Suppressor macrophage treated with lipopolysaccharide for 1 hour (primary cell): ENCODE measurements at places on chromosomes 5 and 9.

- no peak for DNase-seq
These were observed 497.1 kb downstream of the ARHGEF28 start for GRCh38 chr5:74122979-74123590.

DNA sequence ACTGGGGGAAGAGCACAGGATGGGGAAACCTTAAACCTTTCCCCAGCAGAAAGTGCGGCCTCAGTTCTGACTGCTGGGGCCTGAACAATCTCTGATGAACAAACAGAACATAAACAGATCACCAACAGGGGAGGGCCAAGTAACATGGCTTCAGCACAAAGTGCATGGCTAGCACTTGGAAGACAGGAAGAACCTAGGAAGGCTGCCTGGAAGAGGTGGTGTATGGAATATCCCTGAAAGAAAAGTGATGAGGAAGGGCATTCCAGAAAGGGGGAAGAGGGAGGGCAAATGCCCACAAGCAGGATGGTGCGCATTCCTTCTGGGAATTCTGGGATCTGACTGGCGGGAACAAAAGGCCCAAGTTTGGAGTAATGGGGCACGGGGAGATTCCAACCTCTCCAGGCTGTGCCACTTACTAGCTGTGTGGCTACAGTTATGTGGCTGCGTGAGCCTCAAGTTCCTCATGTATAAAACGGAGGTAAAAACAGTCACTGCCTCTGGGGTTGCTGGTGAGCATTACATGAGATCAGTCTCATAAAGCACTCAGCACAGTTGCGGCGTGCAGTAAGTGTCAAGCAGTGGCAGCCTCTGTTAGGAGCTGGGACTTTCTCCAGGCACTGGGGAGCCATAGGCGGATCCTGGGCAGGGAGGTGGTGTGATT, 1.6 kb downstream of the PDGFRB start:
- peak; percentile 36 for DNase-seq

DNA sequence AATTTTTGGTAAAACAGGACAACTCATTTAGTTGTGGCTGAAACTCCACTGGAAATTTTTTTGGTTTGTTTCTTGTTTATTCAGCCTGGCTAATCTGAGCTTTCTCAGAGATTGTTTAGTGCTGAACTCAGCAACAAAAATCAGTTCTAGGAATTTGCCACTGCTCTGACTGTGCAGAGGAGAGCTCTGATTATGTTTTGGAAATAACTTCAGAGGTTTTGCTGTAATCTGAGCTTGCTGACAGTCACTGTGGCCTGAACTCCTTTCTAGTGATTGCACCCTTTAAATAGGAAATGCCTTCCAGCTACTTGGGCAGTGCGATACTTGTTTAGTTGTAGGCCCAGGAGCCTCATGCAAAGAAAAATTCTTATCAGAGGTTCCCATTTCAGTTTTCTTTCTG, 60.2 kb downstream of the OSTF1 start:
- peak; percentile 50 for DNase-seq

DNA sequence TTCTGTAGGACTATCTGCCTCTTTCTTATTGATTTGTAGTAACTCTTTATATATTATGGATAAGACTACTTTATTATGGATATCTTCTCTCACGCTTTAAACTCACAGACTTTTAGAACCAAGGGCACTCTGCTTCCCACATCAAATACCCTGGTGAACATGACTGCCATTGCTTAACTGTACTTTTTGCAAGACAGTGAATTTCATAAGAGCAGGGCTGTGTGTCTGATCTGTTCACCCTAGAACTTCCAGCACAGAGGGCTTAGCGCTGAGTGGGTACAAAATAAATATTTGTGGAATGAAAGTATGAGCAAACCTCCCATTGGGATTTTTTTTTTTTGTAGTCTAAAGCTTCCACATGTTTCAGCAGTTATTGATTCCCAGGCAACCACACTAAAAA, 84.8 kb downstream of the CFAP77 start:
- no peak for DNase-seq

DNA sequence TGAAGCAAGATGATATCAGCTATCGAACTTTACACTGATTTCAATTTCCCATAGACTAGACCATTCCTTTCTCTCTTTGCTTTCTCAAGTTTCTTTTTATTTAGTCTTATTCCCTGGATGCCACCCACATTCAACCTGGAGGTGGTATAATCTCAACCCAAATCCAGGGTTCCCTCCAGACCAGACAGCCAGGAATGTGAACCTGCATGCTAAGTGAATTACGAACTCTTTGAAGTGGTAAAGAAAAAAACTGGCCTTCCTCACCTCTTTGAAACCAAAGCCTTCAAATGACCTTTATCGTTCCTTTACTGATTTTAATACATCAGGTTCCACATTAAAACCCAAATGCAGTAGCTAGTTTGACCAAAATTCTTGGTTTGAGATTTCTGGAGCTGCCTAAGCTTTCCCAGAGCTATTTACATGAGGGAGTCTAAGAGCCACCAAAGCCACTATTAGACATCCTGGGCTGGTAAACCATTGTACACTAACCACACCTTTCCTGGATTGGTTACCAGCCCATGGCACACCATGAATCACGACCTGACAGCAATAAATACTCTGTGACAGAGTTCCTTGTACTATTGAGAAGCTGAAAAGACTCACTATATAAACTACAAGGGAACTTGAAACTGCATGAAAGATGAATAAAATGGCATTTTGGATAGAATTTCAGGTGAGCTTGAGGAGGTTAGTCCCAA, 323.7 kb downstream of the ADAMTS6 start:
- no peak for DNase-seq

DNA sequence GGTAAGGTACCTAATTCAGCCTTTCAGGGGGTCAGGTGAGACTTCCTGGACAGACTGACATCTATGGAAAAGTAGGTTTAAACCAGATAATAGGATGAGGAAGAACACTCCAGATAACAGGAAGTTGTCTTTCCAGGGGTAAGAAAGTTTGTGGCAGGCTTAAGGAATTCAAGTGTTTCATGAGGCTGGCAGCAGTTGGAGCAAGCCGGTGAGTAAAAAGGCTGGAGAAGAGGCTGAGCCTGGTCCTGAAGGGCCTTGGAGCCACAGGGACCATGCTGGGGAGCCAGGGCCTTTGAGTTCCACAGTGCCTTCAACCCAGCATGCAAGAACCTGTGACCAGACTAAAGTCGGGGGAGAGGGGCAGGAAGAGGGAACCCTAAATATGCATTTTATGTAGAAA, 353.4 kb downstream of the SPOCK1 start:
- no peak for DNase-seq

- peak; percentile 27 for DNase-seq
These were observed 71.0 kb downstream of the FER start for GRCh38 chr5:108818613-108819272.
